Esophagus mucosa (tissue), 1 donor: ENCODE measurements at places on chromosomes 1 and 21. TPM values are rescaled to one million over a fixed set of nuclear protein-coding genes. Genes with fewer than 3 reads are reported as not detected.

DNAJC11 gene
- 41.5 TPM for total RNA-seq

CFHR3 gene
- 0.36 TPM for total RNA-seq

ZMYND12 gene
- total RNA-seq, result 0.56 TPM

SMPDL3B gene
- total RNA-seq, result 1.8 TPM

NTNG1 gene
- 0.48 TPM for total RNA-seq

CCT3 gene
- 178 TPM for total RNA-seq

ITLN2 gene
- 0.16 TPM for total RNA-seq

PPP1R8 gene
- total RNA-seq, result 30.0 TPM

SLC5A3 gene
- total RNA-seq, result 5.6 TPM

SLC1A7 gene
- total RNA-seq, result not detected

RBP7 gene
- 13.4 TPM for total RNA-seq

STYXL2 gene
- total RNA-seq, result not detected

BGLAP gene
- 0.28 TPM for total RNA-seq

IVL gene
- total RNA-seq, result 145 TPM

SPRR2D gene
- 1,669 TPM for total RNA-seq

NT5C1A gene
- total RNA-seq, result not detected

F13B gene
- not detected for total RNA-seq

MFSD2A gene
- 25.2 TPM for total RNA-seq

SPATA21 gene
- total RNA-seq, result not detected

C1orf185 gene
- total RNA-seq, result not detected

C1orf94 gene
- not detected for total RNA-seq

MIXL1 gene
- total RNA-seq, result not detected

SPATA45 gene
- not detected for total RNA-seq

MNDA gene
- 0.52 TPM for total RNA-seq

C4BPA gene
- 0.24 TPM for total RNA-seq

CSMD2 gene
- 0.08 TPM for total RNA-seq

MPL gene
- 0.48 TPM for total RNA-seq

CFAP57 gene
- total RNA-seq, result 0.12 TPM

SYT11 gene
- total RNA-seq, result 0.76 TPM

C21orf91 gene
- 18.2 TPM for total RNA-seq

LCE2B gene
- not detected for total RNA-seq
